ENCODE measurements at places on chromosomes 13 and 19. TPM values are rescaled to one million over a fixed set of nuclear protein-coding genes. Genes with fewer than 3 reads are reported as not detected.

VSTM2B gene
- total RNA-seq: not detected

ZNF154 gene
- 6.0 TPM for total RNA-seq

CALR3 gene
- total RNA-seq: not detected

DNAJC15 gene
- total RNA-seq: 36.7 TPM

PSPC1 gene
- total RNA-seq: 86.8 TPM
